ENCODE measurements at places on chromosomes 3 and 15.

DNA sequence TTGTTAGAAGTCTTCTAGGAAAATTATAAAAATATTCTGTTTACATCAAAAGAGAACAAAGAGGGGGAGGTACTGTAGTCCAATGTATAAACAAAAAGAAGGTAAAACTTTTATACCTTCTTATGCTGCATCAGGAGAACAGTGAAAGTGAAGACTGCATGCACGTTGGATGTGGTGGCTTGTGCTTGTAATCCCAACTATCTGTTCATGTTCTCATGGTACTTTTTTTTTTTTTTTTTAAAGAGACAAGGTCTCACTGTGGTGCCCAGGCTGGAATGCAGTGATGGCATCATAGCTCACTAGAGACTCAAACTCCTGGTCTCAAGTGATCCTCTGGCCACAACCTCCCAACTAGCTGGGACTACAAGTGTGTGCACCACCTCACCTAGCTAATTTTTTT, 4.2 kb downstream of the SEC62 start:
- peaks cover 4% of the 10 kb centered on the region for H3K36me3 ChIP-seq
- no peak for DNase-seq

GRCh38 chr15:55897560-55898336, 95.7 kb downstream of the NEDD4 start:
- peak; percentile 11 for DNase-seq
- no peaks in the 10 kb centered on the region for H3K27me3 ChIP-seq
- H3K4me3 ChIP-seq, result no peak overlapping the region
- H3K4me1 ChIP-seq, result peaks cover 10% of the 10 kb centered on the region
- no peaks in the 10 kb centered on the region for H3K36me3 ChIP-seq

GRCh38 chr3:143249014-143249413, 129.4 kb downstream of the CHST2 start:
- H3K4me1 ChIP-seq, result no peaks in the 10 kb centered on the region
- H3K4me3 ChIP-seq, result no peak overlapping the region
- no peaks in the 10 kb centered on the region for H3K36me3 ChIP-seq
- no peak for DNase-seq

GRCh38 chr15:83602021-83602420, 51.9 kb upstream of the ADAMTSL3 start:
- no peaks in the 10 kb centered on the region for H3K4me1 ChIP-seq
- H3K4me3 ChIP-seq, result no peak overlapping the region
- H3K27ac ChIP-seq, result no peak overlapping the region
- no peak for DNase-seq
- peaks cover 4% of the 10 kb centered on the region for H3K27me3 ChIP-seq
- no peaks in the 10 kb centered on the region for H3K36me3 ChIP-seq

DNA sequence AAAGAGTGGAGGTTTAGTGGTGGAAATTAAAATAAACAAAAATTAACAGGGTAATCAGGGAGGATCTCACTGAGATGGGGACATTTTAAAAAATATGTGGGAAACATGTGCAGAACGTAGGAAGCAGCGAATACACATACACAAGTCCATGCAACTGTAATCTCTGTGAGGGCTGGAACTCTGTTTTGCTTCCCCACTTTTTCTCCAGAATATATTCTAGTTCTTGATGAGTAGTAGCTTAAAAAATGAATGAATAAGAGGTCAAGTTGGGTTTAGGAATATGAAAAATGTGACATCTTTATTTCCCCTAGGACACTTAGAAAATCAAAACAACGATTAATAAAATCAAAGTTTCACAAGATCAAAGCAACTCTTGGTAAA, 312.2 kb upstream of the ZNF717 start:
- H3K27me3 ChIP-seq, result no peaks in the 10 kb centered on the region
- DNase-seq, result no peak
- no peak overlapping the region for H3K27ac ChIP-seq
- H3K4me3 ChIP-seq, result no peak overlapping the region

DNA sequence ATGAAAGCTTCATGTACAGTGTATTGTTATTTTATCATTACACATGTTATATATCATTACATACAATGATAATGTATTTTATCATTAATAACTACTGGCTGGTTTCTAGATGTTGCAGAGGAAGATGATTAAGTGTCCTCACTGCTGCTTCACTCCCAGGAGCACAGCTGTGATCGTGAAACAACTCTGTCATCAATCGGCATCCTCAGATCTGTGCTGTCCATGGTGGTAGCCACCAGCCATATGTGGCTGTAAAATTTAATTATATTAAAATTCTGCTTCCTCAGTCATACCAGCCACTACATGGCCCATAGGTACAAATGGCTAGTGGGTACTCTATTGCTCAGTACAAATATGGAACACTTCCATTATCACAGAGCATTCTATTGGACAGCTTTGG, 379.4 kb upstream of the CFAP20DC start:
- peaks cover 12% of the 10 kb centered on the region for H3K27me3 ChIP-seq
- no peak overlapping the region for H3K27ac ChIP-seq
- H3K4me1 ChIP-seq, result peaks cover 42% of the 10 kb centered on the region
- H3K4me3 ChIP-seq, result no peak overlapping the region
- no peak for DNase-seq

GRCh38 chr3:150307311-150308036, 100.6 kb upstream of the TSC22D2 start:
- no peaks in the 10 kb centered on the region for H3K4me1 ChIP-seq
- H3K36me3 ChIP-seq, result no peaks in the 10 kb centered on the region
- peaks cover 20% of the 10 kb centered on the region for H3K27me3 ChIP-seq
- DNase-seq, result no peak
- H3K27ac ChIP-seq, result no peak overlapping the region

DNA sequence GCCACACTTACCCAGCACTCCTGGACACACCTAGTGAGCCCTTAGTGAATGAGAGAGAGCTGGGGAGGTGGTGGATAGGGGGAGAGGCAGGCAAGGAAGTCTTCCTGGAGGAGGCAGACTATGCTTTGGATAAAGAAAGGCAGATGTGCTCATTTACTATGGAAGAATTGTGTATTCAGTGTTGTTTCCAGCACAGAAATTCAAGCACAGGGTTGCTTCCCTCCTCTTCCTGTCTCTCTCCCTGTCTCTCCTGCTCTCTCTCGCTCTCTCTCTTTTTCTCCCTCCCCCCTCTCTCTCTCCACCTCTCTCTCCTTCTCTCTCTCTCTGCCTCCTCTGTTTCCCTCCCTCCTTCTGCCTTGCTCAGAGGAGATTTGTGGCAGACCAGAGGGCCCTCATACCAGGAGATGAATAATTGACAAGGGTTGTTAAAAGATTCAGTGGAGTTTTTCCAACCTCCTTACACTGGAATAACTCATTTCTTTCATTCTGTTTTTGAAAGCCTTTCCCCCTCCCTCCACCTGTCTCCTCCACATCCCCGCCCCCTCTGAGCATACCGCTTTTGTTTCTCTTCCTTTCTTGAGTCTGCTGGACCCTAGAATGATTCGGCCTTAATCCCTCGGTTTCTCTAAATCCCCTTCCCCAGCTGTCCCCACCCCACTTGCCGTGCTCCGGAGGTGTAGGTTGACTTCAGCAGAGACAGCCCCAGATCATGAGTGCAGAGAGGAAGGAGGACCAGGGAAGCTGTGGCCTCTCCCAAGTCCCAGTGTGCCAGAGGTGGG, 65.6 kb downstream of the CCDC33 start:
- peaks cover 43% of the 10 kb centered on the region for H3K27me3 ChIP-seq
- H3K4me1 ChIP-seq, result no peaks in the 10 kb centered on the region
- H3K27ac ChIP-seq, result no peak overlapping the region

- no peak overlapping the region for H3K27ac ChIP-seq
- H3K4me3 ChIP-seq, result no peak overlapping the region
- DNase-seq, result no peak
- peaks cover 7% of the 10 kb centered on the region for H3K27me3 ChIP-seq
- H3K36me3 ChIP-seq, result no peaks in the 10 kb centered on the region
Measured at GRCh38 chr15:100687582-100688141, 85.3 kb downstream of the ASB7 start.

- H3K36me3 ChIP-seq, result no peaks in the 10 kb centered on the region
- H3K27ac ChIP-seq, result no peak overlapping the region
- no peak for DNase-seq
- no peaks in the 10 kb centered on the region for H3K27me3 ChIP-seq
- H3K4me3 ChIP-seq, result no peak overlapping the region
Measured at GRCh38 chr3:21830541-21830940, 79.5 kb upstream of the ZNF385D start.

- no peaks in the 10 kb centered on the region for H3K27me3 ChIP-seq
- no peak for DNase-seq
- no peaks in the 10 kb centered on the region for H3K4me1 ChIP-seq
- no peaks in the 10 kb centered on the region for H3K36me3 ChIP-seq
- H3K4me3 ChIP-seq, result no peak overlapping the region
Measured at GRCh38 chr15:27241943-27242342, 271.0 kb downstream of the GABRG3 start.

- DNase-seq, result peak; percentile 20
- H3K4me3 ChIP-seq, result no peak overlapping the region
- peaks cover 10% of the 10 kb centered on the region for H3K27me3 ChIP-seq
- H3K36me3 ChIP-seq, result no peaks in the 10 kb centered on the region
- H3K4me1 ChIP-seq, result no peaks in the 10 kb centered on the region
Measured at GRCh38 chr15:58221591-58222241, 83.5 kb downstream of the AQP9 start.

DNA sequence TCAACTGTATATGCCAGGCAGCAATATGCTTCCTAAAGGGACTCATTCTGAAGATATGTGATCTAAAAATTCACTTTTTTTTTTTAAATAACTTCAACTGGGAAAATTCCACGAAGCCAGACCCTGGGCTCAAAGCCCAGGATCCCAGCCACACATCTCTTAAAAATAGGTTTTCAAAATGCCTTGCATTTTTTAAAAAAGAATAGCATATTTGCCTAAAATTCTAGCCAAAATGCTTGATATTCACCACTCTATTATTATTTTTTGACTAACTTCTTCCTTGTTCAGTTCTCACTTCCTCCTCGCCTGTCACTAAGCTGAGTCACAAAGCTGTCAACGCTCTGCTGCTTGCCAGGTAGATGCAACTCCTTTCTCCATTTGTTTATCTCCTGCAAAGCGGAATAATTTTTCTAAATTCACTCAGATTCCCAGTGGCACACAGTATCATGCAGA, 28.0 kb upstream of the VGLL4 start:
- H3K27me3 ChIP-seq, result no peaks in the 10 kb centered on the region
- no peak overlapping the region for H3K4me3 ChIP-seq
- no peak overlapping the region for H3K27ac ChIP-seq
- H3K36me3 ChIP-seq, result no peaks in the 10 kb centered on the region

DNA sequence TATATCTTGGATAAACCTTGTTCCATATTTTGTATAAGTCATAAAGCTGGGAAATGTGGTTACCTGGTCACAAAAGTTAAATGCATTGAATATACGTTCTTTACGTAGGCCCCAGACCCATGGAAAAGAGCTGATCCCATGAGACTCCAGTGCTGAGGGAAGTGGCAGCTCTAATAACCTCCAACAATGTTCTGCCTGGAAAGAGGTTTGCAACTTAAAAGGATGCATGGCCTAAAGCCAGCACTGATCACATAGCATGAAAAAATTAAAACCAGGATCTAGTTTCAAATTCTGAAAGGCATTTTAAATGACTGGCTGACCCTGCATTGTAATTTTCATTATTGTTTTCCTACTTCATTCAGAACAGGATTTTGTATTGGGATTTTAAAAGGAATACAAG, 27.9 kb upstream of the STRIT1 start:
- no peak overlapping the region for H3K27ac ChIP-seq
- no peaks in the 10 kb centered on the region for H3K4me1 ChIP-seq
- no peaks in the 10 kb centered on the region for H3K27me3 ChIP-seq
- H3K36me3 ChIP-seq, result no peaks in the 10 kb centered on the region
- H3K4me3 ChIP-seq, result no peak overlapping the region

GRCh38 chr15:73751899-73752805, 999 bp downstream of the INSYN1 start:
- DNase-seq, result no peak
- no peaks in the 10 kb centered on the region for H3K36me3 ChIP-seq
- peaks cover 39% of the 10 kb centered on the region for H3K27me3 ChIP-seq
- peaks cover 3% of the 10 kb centered on the region for H3K4me1 ChIP-seq
- no peak overlapping the region for H3K4me3 ChIP-seq

DNA sequence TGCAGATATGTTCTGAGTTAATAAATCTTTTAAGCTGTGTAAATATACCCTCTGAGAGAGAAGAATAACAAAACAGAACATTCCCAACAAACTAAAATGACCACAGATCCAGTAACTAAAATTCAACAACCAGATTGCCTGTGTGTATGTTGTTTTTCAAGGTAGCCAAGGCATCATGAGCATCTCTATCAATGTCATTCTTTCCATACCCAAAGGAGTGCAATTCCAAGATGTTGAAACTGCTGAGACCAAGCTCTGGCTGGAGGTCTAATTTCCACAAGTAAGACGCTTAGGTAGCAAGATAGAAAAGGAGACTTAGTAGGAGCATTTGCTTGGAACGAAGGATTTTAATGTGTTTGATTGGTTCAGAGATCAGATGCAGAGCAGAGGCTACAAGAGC, 276.3 kb downstream of the RBMS3 start:
- no peaks in the 10 kb centered on the region for H3K27me3 ChIP-seq
- DNase-seq, result no peak
- H3K36me3 ChIP-seq, result no peaks in the 10 kb centered on the region
- H3K4me3 ChIP-seq, result no peak overlapping the region

DNA sequence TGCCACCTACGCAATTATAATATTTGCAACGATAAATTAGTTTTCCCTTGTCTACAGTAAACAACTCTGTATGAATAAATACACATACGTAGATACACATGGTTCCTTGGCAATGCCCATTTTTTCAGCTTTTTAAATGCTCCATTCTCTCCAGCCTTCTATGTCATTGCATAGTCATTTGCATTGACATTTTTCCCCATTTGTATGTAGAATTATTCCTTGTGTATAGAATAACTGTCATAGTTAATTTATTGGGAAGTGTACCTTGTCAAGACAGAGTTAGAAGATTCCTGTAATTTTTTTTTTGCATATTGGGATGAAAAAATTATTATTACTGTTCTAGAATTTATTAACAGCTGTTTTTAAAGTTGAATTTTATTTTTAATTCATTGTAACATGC, 736.7 kb upstream of the DPPA4 start:
- no peak overlapping the region for H3K4me3 ChIP-seq
- peaks cover 16% of the 10 kb centered on the region for H3K4me1 ChIP-seq
- no peaks in the 10 kb centered on the region for H3K36me3 ChIP-seq
- H3K27me3 ChIP-seq, result no peaks in the 10 kb centered on the region
- DNase-seq, result no peak
- H3K27ac ChIP-seq, result no peak overlapping the region

- H3K27ac ChIP-seq, result no peak overlapping the region
- H3K4me3 ChIP-seq, result no peak overlapping the region
- H3K27me3 ChIP-seq, result peaks cover 18% of the 10 kb centered on the region
- no peaks in the 10 kb centered on the region for H3K4me1 ChIP-seq
- no peaks in the 10 kb centered on the region for H3K36me3 ChIP-seq
Measured at GRCh38 chr15:73021139-73021621, 31.1 kb upstream of the NEO1 start.

GRCh38 chr15:34435658-34436057, 1.9 kb downstream of the GOLGA8A start:
- H3K4me3 ChIP-seq, result peak overlapping the region; percentile 68
- no peak for DNase-seq
- H3K27ac ChIP-seq, result no peak overlapping the region
- peaks cover 5% of the 10 kb centered on the region for H3K36me3 ChIP-seq
- peaks cover 4% of the 10 kb centered on the region for H3K4me1 ChIP-seq

- no peaks in the 10 kb centered on the region for H3K27me3 ChIP-seq
- H3K4me3 ChIP-seq, result no peak overlapping the region
- no peak overlapping the region for H3K27ac ChIP-seq
- peaks cover 25% of the 10 kb centered on the region for H3K4me1 ChIP-seq
Measured at GRCh38 chr15:84778194-84778593, 29.8 kb downstream of the ZNF592 start.

GRCh38 chr3:44058022-44058867, 183.4 kb upstream of the TOPAZ1 start:
- peak overlapping the region; percentile 47 for H3K4me3 ChIP-seq
- no peak overlapping the region for H3K27ac ChIP-seq
- peaks cover 15% of the 10 kb centered on the region for H3K4me1 ChIP-seq
- H3K27me3 ChIP-seq, result peaks cover 45% of the 10 kb centered on the region

Measured in activated CD4-positive, alpha-beta memory T cell treated with anti-CD3 and anti-CD28 coated beads for 36 hours (primary cell).